Hepatocyte (in vitro differentiated cells): ENCODE measurements at places on chromosomes 16 and 17. TPM values are rescaled to one million over a fixed set of nuclear protein-coding genes. Genes with fewer than 3 reads are reported as not detected.

The ABI3 gene
- polyA plus RNA-seq: 0.29 and 0.43 TPM in 2 replicates

The APPBP2 gene
- polyA plus RNA-seq: 37.2 and 42.6 TPM in 2 replicates

The ST6GALNAC2 gene
- 1.8 and 2.8 TPM in 2 replicates for polyA plus RNA-seq

The TEX14 gene
- polyA plus RNA-seq: 0.05 TPM in 1 of 2 replicates, not detected in the other

The PYDC1 gene
- polyA plus RNA-seq: not detected in 2 replicates

The EME1 gene
- 5.1 and 7.2 TPM in 2 replicates for polyA plus RNA-seq
